GOT3 (cell line): ENCODE measurements at places on chromosomes 2 and 18.

- DNase-seq, result no peak
These were observed 68.9 kb downstream of the VAPA start for GRCh38 chr18:9982711-9983110.

DNA sequence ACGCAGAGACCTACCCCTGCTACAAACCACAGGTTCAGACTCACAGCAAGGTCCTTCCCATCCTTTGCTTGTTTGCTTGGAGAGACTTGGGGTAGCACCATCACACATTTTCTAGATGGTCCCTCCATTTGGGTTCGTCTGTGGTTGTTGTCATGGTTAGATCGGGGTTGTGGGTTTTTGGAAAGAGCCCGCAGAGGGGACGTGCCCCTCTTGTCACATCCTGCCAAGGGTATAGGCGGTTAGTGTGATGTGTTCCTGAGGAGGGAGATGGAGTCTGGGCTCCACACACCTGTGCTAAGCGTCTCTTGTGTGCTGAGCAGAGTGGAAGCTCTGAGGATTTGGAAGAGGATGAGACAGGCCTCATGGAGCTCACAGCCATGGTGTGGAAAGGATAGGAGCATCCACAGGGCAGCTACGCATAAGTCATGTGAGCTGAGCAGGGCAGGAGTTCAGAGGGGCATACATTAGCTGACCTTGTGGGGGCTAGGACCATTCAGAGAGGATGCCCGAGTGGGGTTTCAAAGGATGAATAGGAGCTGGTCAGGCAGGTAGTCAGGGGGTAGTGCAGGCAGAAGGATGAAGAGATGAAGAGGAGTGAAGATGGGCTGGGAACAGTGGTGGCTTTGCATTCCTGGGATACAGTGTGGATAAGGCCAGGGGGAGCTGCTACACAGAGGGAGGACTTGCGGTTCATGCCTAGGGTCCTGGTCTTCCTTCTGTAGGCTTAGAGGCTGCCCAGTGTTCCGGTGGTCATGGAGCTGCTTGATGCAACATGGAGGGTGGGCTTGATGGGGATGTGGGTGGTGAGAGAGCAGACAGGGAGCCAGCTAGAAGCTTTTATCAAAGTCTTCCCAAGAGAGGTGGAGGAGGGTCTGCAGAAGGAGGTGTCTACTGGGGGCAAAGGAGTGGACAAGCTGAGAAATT, 62.9 kb downstream of the ACKR3 start:
- no peak for DNase-seq

GRCh38 chr2:234731236-234731635, 220.6 kb upstream of the SH3BP4 start:
- DNase-seq, result no peak

GRCh38 chr18:76441668-76442412, 53.2 kb downstream of the ZNF516 start:
- DNase-seq, result no peak

DNA sequence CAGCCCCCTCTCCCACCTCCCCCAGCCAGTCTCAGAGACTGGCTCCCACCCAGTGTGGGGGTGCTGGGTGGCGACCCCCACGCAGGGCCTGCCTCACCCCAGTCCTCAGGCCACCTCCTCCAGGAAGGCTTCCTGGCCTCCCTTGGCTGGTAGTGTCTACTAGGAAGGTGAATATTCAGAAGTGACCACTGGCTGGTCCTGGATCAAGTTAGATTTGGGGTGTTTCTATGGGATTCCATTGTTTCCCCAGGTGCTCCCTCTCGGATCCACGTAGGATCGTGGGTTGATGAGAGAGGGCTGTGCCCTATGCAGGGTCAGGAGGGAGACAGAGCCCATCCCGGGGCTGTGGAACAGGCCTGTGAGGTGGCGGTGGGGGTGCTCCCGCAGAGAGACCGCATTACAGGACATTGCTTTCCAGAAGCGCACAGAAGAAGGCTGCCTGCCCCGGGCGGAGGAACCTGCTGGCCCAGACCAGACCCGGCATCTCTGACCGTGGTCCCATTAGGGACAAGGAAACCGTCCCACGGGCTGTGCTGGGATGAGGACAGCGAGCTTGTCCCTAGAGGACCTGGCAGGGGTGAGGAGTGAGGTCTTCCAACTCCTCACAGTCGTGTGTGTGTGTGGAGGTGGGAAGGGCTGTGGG, 3.3 kb downstream of the PDCD1 start:
- DNase-seq, result no peak

DNA sequence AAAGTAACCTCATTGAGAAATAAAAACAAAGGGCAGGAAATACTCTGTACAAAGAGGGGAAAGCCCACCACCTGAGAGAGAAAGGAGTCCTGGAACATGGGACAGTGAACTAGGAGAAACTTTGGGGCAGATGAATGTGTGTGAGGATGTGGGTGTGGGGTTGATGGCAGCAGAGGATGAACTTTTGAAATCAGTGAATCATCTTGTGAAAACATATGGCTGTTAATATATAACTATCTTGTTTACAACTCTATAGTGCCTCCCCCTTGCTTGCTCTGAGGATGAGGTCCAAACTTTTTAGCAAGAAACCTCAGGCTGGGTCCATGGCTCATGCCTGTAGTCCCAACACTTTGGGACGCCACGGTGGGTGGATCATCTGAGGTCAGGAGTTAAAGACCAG, 171.8 kb upstream of the LHCGR start:
- no peak for DNase-seq

- no peak for DNase-seq
These were observed 204.1 kb downstream of the CTIF start for GRCh38 chr18:48742706-48743475.

DNA sequence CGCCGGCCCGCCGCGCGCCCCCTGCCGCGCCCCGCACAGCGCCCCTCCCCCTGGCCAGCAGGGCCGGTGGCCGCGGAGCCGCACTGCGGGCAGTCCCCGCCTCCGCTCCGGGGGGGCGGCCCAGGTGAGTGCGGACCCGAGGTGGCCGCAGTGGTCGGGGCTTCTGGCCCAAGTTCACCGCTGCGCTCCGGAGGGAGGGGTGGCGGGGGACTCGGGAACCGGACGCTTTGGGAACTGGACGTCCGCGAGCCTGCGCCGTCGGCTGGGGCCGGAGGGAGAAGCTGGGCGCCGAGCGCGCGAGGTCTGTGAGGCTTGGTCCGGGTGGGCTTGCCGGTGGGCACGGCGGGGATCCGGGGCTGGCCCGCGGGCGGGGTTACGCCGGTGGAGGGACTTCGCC, 591 bp upstream of the LDLRAD4 start:
- DNase-seq, result no peak

GRCh38 chr2:21500401-21500945, 376.7 kb downstream of the TDRD15 start:
- no peak for DNase-seq

DNA sequence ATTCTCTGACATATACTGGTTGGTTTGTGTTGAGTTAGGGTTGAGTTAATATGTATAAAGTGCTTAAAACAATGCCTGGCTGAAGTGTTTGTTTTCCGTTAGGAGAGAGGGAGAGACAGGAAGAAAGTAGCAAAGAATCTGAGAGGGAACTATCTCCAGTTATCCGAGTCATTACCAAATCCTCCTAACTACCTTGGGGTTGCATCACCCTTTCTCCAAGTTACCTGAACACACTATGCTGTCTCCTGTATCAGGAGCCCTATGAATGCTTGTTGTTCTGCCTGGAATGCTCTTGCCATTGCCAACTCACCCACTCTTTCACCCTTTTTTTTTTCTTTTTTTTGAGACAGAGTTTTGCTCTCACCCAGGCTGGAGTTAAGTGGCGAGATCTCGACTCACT, 47.9 kb upstream of the ITGAV start:
- DNase-seq, result no peak

DNA sequence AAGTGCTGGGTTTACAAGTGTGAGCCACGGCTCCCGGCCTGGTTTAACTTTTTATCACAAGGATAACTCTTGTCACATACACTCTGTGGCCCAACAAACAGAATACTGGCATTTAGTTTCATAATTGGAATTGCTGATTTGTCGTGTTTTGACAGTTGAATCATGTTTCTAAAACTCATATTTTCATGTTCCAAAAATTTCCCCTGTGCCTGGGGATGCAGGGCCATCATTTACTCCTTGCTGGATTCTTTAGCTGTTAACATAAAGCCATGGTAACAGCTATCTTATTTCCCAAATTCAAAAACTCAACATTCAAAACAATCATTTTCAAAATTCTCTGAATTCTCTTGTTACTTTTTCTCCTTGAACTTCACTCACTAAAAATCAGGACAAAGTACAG, 16.5 kb upstream of the ATG16L1 start:
- no peak for DNase-seq

DNA sequence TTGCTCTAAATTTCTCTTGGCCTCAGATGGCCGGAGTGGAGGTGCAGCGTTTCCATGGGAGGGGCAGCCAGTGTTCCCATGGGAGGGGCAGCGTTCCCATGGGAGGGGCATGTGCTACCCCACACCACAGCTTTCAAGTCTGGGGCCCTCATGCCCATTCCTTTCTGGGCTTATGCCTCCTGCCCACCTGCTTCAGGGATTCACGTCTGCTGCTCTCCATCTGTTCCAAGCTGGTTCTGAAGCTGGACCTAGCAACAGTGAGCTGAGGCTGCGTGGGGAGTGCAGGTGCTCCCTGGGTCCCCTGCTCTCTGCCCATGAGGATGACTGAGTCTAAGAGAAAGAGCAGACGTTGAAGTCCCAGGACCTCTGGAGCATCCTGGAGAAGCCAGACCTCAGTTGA, 243.1 kb upstream of the PXDN start:
- DNase-seq, result no peak

DNA sequence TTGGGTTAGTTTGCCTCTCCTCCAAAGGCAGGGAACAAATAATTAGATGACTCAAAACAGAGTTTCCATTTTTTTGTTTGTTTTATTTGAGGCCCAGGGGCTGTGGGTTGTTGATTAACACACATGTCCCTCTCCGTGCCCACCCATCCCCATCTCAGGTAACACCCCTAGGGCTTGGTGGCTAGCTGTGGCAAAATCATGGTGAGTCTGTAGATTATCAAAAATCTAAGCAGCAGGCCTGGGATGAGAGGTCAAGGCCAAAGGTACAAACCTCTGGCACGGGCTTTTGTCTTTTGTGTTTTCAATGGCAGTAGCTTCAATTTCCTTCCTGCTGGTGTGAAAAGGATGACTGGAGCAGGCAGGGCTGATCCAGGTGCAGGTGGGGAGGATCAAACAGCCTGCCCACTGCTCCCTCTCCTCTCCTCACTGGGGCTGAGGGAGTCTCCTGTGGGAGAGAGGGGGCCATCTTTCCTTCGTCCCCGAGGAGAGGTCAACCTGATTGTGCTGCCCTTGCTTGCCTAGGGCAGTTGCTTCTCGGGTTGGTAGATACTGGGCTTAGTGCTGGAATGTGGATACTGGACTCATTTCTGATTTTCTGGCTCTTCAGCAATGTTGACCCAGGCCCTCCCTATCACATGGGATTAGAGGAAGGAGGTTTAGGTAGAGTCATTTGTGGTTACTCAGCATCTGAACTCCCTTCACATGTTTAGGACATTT, 31.9 kb upstream of the EML4 start:
- DNase-seq, result no peak

DNA sequence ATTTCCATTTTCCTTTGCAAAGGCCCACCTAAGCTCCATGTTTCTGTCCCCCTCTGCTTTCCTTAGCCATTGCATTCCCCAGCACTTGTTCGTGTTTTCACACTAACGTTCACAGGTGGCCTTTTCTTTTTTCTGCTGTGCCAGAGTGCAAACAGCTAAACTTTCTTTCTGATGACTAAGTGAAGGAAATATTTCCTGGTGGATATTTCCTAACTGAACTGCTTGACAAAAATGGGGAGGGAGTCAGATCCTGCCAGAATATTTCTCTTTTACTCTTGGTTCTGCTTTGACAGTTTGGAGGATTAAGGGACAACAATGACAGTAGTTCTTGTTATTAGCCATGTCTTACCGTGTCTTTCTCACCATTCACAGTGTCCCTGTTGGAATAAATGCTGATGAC, 344.0 kb downstream of the ARHGAP15 start:
- no peak for DNase-seq

- DNase-seq, result no peak
These were observed 19.0 kb downstream of the CRIM1 start for GRCh38 chr2:36374585-36374984.
